ENCODE measurements at places on chromosomes 7 and 10.

GRCh38 chr10:91210435-91210834 lies 10.0 kb upstream of the PCGF5 start:
- no peak overlapping the region for H3K4me3 ChIP-seq
- H3K36me3 ChIP-seq, result no peaks in the 10 kb centered on the region
- H3K4me1 ChIP-seq, result no peaks in the 10 kb centered on the region
- peaks cover 35% of the 10 kb centered on the region for H3K27me3 ChIP-seq
- DNase-seq, result no peak

DNA sequence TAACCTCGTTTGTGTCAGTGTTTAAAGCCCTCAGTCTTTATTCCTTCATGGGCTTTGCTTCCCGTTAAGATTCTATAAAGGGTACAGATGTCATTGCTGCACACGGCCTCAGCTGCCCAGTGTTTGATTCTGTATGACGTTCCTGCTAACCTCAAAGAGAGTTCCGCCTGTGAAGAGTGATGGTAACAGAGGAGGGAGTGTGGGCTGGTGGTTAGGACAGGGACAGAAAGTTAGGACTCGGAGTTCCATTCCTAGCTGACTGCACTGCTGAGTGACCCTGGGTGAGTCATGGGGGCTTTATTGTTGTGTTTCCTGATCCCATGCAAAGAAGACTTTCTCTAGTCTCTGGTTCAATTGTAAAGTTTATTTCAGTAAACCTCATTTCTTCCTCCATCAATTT lies 227.1 kb downstream of the DYNC1I1 start:
- H3K4me3 ChIP-seq, result no peak overlapping the region
- H3K36me3 ChIP-seq, result no peaks in the 10 kb centered on the region
- no peak for DNase-seq
- peaks cover 3% of the 10 kb centered on the region for H3K27me3 ChIP-seq

DNA sequence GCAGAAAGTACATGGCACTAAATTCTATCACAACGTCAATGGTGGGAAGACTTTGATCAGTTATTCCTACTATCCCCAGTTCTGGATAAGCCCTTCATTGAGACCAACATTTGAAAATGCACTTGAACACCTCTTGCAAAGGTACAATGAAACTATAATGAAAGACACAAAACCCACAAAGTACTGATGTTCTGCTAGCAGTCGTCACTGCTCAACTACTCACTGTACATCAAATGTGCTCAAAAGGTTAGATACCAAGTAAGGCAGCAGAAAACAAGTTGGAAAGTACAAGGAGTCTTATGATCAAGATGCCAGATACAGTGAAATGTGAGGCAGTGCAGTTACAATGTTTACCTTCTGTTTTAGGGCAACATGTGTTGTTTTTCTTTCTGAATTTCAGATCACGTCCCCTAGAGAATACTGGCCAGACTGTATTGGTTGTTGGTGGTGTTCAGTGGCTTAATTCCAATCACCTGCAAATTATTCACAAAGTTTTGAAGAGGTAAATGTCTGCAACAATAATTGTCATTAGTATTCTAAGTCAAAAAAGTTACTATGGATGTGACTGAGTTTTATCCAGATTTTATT lies 62.4 kb upstream of the WNT16 start:
- no peak for DNase-seq
- no peak overlapping the region for H3K27ac ChIP-seq
- no peak overlapping the region for H3K4me3 ChIP-seq
- no peaks in the 10 kb centered on the region for H3K27me3 ChIP-seq

DNA sequence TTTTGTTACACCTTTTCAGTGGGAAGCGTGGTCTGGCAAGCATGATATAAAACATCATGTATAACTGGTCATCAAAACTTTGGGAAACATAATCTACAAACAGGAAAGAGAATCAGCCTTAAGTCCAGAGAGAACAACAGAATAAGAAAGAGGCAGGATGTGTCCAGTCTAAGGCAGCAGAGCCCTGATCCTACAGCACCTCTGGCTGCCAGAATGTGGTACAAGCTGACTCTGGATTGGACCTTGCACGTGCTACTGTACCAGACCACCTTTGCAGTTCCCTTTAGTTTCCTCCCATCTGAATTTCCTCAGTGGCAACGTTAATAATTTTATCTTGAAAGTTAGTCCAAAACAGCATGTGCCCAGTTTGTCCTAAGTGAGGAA lies 824.6 kb upstream of the IGFBP3 start:
- DNase-seq, result no peak
- no peak overlapping the region for H3K4me3 ChIP-seq
- peaks cover 3% of the 10 kb centered on the region for H3K4me1 ChIP-seq
- no peaks in the 10 kb centered on the region for H3K27me3 ChIP-seq

DNA sequence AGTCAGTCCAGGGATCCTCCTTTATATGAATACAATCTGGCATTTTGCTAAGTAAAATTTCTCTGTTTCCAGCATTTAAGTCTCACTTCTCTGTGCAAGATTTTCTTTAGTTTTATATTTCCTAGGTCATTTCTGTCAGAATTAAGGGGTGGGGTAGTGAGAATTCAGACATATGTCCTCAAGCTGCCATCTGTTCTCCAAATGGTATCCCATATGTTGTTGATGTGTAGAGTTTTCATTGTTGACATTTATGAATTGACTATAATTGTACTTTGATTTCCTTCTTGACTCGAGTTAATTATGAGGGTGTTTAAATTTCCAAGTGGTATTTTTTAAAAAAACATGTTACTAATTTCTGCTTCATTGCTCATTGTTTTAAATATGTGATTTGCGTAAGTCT lies 148.8 kb downstream of the NPSR1 start:
- DNase-seq, result no peak
- H3K27me3 ChIP-seq, result no peaks in the 10 kb centered on the region
- H3K4me3 ChIP-seq, result no peak overlapping the region
- no peaks in the 10 kb centered on the region for H3K4me1 ChIP-seq

GRCh38 chr7:158473221-158473620 lies 114.4 kb downstream of the PTPRN2 start:
- H3K4me3 ChIP-seq, result no peak overlapping the region
- no peak overlapping the region for H3K27ac ChIP-seq
- DNase-seq, result no peak

DNA sequence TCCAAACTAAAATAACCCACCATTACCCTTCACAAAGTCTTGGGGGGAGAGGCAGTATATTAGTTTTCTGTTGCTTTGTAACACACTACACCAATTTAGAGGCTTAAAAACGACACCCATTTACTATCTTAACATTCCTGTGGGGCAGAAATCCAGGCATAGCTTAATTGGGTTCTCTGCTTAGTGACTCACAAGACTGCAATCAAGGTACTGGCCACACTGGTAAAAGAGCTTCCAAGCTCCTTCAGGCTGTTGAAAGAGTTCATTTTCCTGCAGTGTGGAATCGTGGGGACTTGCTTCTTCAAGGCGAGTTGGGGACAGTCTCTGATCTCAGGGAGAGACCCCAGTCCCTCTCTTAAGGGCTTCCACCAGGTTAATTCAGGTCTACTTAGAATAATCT lies 139.1 kb downstream of the XPNPEP1 start:
- H3K4me1 ChIP-seq, result no peaks in the 10 kb centered on the region
- no peak overlapping the region for H3K4me3 ChIP-seq
- peaks cover 5% of the 10 kb centered on the region for H3K27me3 ChIP-seq
- no peak overlapping the region for H3K27ac ChIP-seq
- H3K36me3 ChIP-seq, result no peaks in the 10 kb centered on the region

DNA sequence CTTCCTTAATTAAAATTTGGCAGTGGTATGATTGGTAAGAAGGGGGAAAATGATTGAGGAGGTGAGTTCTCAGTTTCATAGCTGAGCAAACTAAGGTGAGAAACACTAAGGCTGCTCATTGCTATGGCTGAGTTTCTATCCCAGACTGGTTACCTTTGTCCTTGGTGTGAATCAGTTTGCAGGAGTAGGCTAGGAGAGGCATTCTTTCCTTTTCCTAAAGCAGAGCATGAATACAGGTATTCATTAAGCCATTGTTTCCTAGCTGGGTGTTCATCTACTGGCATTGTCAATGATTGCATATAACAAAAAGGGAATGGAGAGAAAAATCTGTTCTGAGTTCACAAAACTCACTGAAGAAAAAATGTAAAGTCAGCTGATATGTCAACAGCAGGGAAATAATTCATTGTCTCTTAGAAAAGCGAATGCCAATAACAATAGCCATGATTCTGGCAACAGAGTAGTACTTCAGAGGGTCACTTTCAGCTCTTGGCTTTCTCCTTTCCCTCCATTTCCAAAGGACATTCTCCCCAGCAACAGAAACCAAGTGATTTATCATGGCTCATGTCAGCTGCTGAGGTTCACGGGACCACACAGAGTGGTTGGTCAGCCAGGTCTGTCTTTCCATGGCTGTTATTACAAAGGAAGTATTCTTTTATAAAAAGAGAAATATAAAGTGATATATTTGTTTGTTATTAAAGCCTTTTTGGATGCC lies 234.0 kb downstream of the BICC1 start:
- no peaks in the 10 kb centered on the region for H3K27me3 ChIP-seq
- DNase-seq, result no peak
- peak overlapping the region; percentile 24 for H3K27ac ChIP-seq
- H3K36me3 ChIP-seq, result peaks cover 3% of the 10 kb centered on the region

DNA sequence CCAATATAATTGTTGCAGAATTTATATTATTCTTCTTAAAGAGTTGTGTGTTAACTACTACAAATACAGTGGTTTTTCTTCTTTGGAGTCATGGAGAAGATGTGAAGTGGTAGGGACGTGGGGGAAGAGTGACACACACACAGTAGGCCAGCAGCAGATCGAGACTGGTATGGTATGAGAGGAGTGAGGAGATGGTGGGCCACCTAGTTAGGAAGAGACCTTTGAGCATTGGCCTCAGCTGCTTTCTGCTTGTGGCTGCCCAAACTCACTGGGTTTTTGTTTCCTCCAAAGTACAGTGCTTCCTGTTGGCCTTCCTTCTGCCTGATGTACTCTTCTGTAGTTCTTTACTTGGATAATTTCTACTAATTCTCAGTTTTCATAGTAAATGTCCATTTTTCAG lies 14.6 kb downstream of the VCL start:
- no peak overlapping the region for H3K4me3 ChIP-seq
- peaks cover 23% of the 10 kb centered on the region for H3K36me3 ChIP-seq
- no peak overlapping the region for H3K27ac ChIP-seq

DNA sequence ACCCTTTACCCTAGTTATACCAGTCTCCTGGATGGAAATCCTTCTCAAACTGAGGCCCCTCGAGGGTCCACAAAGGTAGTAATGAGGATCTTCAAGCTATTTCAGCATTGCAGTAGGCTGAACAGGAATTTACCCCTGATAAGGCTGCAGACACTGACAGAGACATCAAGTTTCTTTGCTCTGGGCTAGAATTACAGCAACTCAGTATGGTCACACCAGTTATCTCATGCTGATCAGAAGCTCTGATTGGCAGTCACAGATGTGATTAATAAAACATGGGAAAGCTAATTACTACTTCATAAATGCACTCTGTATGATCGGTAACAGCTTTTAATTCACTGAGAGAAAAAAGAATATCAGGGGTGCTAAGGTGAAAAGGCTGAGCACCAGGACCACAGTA lies 30.6 kb downstream of the FAM204A start:
- no peaks in the 10 kb centered on the region for H3K27me3 ChIP-seq
- DNase-seq, result no peak
- H3K4me1 ChIP-seq, result peaks cover 17% of the 10 kb centered on the region
- peaks cover 37% of the 10 kb centered on the region for H3K36me3 ChIP-seq
- no peak overlapping the region for H3K27ac ChIP-seq
- no peak overlapping the region for H3K4me3 ChIP-seq

DNA sequence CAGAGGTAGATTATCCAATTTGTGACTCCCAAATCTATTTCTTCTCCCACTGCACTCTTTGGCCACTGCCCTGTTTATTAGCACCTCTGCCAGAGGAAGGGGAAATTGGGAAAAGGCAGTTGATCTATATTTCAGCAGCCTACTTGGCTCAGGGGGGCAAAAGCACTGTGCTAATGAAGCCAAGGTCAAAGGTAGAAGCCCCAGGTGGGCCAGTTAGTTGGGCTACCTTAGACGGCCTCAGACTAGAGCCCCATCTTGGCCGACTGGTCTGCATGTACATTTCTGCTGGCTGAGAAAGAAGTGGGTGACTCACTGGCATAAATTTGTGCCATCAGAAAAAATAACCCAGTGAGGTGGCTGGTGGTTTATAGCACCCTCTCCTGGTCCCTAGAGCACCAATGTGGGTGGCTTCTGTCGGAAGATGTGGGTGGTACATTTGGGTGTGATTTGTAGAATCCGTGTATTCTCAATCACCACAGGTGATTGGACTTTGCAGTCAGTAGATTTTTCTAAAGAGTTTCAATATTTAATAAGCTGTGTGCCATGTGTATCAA lies 293.3 kb upstream of the MKI67 start:
- H3K4me3 ChIP-seq, result no peak overlapping the region
- H3K4me1 ChIP-seq, result peaks cover 16% of the 10 kb centered on the region
- DNase-seq, result no peak
- no peaks in the 10 kb centered on the region for H3K36me3 ChIP-seq
- H3K27me3 ChIP-seq, result peaks cover 13% of the 10 kb centered on the region
- no peak overlapping the region for H3K27ac ChIP-seq

DNA sequence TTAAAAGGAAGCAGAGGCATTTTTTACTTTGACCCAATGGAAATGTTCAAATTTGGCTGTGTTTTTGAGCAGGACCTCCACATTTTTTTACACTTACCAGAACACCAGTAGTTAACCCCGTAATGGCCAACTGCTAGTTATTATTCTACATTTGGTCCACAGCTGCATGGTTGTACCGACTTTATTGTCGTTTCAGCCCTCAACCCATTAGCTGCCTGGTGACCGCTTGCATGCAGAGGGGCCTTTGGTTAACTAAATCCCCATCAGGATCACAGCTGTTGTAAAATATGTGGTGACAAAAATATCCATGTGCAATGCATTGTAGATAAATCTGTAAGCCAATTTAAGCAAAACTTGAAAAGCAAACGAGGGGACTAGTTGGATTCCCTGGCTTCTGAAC lies 342.2 kb upstream of the MEOX2 start:
- no peaks in the 10 kb centered on the region for H3K27me3 ChIP-seq
- no peak for DNase-seq
- H3K4me3 ChIP-seq, result no peak overlapping the region
- no peak overlapping the region for H3K27ac ChIP-seq

- peaks cover 16% of the 10 kb centered on the region for H3K36me3 ChIP-seq
- H3K27me3 ChIP-seq, result no peaks in the 10 kb centered on the region
- no peak overlapping the region for H3K27ac ChIP-seq
Observed at GRCh38 chr10:129719889-129720590, 244.0 kb downstream of the EBF3 start.

DNA sequence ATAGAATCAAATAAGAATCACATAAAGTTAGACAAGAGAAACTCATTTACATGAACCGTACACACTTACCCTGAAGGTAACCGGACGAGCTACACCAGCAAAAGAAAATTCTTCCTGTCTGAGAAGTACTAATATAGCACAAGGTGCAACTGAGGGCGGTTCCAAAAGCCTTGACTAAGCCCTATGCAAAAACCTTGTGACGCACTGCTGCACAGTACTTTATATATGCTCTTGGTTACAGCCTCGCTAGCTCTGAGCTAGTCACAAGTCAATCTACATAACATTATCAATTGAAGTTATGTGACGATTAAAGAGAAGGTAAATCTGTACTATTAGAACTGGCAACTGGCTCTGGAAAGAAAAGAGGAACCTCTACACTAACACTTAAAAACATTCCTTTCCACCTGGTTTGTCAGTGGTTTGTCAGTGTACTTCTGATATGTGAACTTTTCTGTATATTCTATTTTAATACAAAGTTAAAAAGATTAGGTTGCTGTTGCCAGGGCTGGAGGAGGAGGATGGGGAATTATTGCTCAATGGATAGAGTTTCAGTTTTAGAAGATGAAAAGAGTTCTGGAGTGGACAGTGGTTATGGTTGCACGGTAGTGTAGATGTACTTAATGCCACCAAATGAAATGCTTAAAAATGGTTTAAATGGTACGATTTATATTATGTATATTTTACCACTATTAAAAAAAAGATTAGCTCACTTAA lies 21.6 kb downstream of the NT5C3A start:
- H3K27ac ChIP-seq, result peak overlapping the region; percentile 76
- H3K27me3 ChIP-seq, result no peaks in the 10 kb centered on the region
- peaks cover 31% of the 10 kb centered on the region for H3K4me1 ChIP-seq
- peak overlapping the region; percentile 13 for H3K4me3 ChIP-seq

All from type B pancreatic cell (in vitro differentiated cells).